Stimulated activated CD4-positive, alpha-beta T cell treated with anti-CD3 and anti-CD28 coated beads, TNF-alpha, amount 100 ng/mL, for 1 hour (primary cell): ENCODE measurements at places on chromosomes 7 and 10.

GRCh38 chr7:158702196-158702595 is 2.4 kb downstream of the NCAPG2 start:
- no peak for DNase-seq

DNA sequence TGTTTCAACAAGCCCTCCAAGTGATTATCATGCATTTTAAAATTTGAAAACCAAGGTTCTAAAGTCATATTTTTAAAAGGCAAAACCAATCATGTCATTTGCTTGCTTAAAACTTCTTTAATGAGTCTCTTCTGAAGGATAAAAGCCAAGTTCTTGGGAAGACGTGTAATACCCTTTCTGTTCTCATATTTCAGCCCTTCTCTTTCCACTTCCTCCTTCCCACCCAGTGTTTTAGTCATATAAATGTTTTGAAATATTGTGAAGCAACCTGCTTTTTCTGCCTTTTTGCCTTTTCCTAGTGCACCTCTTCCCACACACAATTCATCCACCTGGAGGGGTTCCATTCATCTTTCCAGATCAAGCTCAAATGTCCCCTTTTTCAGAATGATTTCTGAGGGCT is 211.1 kb upstream of the LRRTM3 start:
- no peak for DNase-seq

DNA sequence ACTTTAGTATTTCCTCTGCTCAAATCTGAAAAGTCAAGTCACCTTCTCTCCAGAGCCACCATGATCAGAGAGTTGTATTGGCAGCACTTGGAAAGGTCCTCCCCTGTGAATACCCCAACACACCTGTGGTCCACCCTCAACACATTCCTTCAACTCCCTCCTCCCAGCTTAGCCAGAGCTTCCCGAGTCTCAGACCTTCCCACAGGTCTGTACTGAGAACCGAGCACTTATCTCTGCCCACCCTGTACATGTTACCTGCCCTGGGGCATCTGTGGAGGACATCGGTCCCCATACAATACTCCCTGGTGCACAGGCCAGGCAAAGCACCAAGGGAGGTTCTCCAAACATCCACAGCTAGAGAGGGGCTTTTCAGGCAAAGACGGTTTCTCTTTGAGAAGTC is 30.6 kb downstream of the SORBS1 start:
- DNase-seq = no peak

DNA sequence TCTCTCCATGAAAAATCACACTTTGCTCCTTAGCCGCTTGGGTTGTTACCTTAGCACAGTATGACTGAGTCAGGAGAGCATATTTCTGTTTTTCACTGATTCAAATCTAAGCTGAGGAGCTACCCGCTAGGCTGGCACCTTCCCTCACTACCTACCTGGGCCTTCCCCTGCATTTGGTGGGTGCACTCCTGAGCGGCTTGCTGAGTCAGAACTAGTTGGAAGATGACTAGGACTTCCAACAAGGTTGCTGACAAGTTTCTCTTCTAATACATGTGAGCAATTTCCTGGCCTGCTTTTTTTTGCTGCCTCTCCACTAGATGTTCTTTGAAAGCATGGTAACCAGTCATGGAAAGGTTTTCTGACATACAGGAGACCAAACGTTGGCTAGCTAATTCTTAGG is 43.8 kb upstream of the SEC61G start:
- no peak for DNase-seq

- no peak for DNase-seq
Measured at GRCh38 chr10:47331491-47331890, 9.2 kb downstream of the GDF2 start.

DNA sequence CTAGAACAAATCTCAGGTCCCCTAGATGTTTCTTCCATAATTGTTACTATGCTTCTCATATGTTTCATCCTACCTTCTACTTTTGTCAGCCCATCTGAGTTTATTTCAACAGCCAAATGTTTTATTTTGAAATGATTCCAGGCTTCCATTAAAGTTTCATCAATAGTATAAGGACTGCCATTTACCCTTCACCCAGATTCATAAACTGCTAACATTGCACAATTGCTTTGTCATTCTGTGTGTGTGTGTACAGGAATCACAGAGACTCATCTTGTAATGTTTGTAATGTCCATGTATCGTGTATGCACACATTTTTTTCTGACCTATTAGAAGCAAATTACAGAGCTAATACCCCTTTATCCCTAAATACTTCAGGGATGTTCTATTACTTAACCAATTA is 25.5 kb downstream of the MMRN2 start:
- no peak for DNase-seq

DNA sequence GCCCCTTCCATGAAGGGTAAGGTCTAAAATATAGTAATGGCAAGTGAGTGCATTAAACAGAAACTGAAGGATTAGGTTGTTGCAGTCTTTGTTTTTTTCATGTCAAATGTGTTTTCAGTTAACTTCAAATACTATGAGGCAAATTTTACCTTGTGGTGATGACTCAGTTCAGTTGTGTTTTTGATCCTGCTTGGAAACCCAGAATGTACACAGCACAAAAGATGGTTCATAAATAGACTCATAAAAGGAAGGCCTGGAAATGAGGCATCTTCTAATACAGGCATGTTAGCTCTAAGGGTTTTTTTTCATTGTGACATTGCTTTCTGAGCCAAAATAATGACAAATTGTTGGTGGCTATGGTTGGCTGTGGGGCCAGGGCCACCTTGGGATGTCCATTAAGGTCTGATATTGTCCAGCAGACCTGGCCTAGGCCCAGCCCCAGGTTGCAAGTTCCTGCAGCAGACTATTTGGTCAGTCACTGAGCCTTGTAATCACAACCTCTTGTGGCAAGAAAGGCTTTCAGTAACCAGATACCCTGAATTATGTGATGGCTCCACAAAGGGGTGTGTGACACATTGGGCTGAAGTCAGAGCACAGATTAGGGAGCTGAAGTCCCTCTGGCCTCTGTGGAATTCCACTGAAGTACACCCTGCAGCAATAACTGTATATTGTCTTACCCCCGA is 69.0 kb upstream of the SAMD8 start:
- DNase-seq = no peak

DNA sequence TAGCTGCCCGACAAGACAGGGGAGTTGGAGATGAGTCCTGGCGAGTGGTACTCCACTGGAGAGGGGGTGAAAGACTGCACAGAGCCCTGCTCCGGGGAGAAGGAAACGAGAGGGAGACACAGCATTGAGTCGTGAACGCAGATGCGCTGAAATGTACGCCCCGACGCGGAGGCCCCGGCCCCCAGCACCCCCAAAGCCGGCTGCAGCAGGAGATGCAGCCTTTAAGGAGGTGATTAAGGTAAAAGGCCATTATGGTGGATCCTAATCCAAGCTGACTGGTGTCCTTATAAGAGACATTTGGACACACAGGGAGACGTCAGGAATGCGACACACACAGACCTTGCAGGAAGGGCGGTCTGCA is 166.3 kb upstream of the IMMP2L start:
- DNase-seq = no peak
